ENCODE measurements at places on chromosomes 5 and 9.

DNA sequence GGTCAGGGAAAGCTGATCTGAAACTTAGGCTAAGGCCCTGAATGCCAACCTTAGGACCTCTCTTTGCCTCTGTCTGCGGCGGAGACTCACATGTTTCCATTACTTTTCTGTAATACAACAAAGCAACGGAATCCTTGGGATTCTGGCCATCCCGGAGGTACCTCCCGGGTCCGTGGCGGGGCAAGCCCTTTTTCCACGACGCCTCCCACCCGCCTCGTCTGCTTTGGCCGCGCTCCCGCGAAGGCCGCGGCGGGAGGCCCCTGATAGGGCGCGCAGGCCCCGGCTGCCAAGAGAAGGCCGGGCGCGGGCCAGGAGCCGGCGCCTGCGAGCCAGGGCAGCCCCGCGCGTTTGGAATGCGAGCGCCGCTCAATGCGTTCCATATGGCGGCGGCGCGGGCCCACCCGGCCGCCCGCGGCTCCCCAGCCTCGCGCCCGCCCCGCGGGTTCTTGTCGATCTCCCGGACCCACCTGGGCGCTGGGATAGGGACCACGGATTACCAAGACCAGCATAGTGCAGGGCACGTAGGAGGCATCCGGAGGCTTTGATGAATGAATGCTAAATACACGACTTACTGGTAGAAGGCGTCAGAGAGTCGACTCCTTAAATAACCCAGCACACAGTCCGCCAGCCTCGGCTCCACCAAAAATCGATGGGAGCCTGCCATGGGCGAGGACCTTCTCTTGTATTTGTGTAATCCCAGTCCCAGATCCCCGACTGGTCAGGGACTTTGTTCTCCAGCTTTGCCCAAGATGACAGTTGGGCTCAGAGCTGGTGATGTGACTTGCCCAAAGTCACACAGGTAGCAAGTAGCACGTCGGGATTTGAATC is 17.5 kb upstream of the PHF19 start:
- DNase-seq, result no peak

GRCh38 chr5:9025942-9026341 is 519.9 kb downstream of the SEMA5A start:
- no peak for DNase-seq

- DNase-seq, result no peak
These were observed 24.1 kb downstream of the GSN start for GRCh38 chr9:121292051-121292450.

- no peak for DNase-seq
These were observed 426.8 kb downstream of the KIAA0825 start for GRCh38 chr5:94191604-94192003.

DNA sequence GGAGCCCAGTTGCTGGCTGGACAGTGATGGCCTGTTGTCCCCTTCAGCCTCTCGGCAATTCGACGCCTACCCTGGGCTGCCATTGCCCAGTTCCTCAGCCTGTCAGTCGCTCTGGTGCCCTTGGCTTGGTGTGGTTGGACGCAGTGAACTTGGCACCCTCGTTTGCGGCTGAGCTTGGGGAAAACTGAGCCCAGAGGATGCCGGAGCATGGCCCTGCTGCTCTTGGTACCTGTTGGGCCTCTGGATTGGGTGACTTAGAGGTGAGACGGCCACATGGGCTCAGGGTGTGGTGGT is 16.5 kb downstream of the WNK2 start:
- no peak for DNase-seq

Data from stimulated activated naive CD4-positive, alpha-beta T cell treated with Interleukin-2 at 50 U/mL for 16 hours (primary cell).